MCF 10A (cell line): ENCODE measurements at places on chromosomes 16 and 17. TPM values are rescaled to one million over a fixed set of nuclear protein-coding genes. Genes with fewer than 3 reads are reported as not detected.

Gene TBC1D3C
- total RNA-seq: 3.4 TPM in 1 of 2 replicates, not detected in the other

Gene PDIA2
- total RNA-seq: 0.56 TPM in 1 of 2 replicates, not detected in the other

Gene RHBDL3
- not detected in 2 replicates for total RNA-seq

Gene GAST
- not detected in 2 replicates for total RNA-seq

Gene TAT
- total RNA-seq: not detected in 2 replicates

Gene PTX4
- not detected in 2 replicates for total RNA-seq

Gene PIPOX
- not detected in 2 replicates for total RNA-seq

Gene TBC1D3L
- total RNA-seq: 11.3 and 13.9 TPM in 2 replicates

Gene CHST6
- 0.16 and 0.42 TPM in 2 replicates for total RNA-seq

Gene CD300A
- total RNA-seq: not detected in 2 replicates

Gene TBC1D16
- total RNA-seq: 21.1 and 26.5 TPM in 2 replicates

Gene GDPD3
- 0.49 and 1.5 TPM in 2 replicates for total RNA-seq

Gene TMC5
- total RNA-seq: 0.10 and 0.16 TPM in 2 replicates

Gene CDRT4
- 11.3 and 19.6 TPM in 2 replicates for total RNA-seq

Gene COPZ2
- 2.5 TPM in 1 of 2 replicates, not detected in the other for total RNA-seq

Gene CPNE7
- 86.8 and 92.4 TPM in 2 replicates for total RNA-seq

Gene C17orf78
- total RNA-seq: not detected in 2 replicates

Gene FBXW10B
- 3.4 and 5.3 TPM in 2 replicates for total RNA-seq

Gene FOXN1
- not detected in 2 replicates for total RNA-seq

Gene LYRM9
- total RNA-seq: 6.4 and 7.4 TPM in 2 replicates

Gene SLC43A2
- total RNA-seq: 3.1 and 5.6 TPM in 2 replicates

Gene SERPINF2
- total RNA-seq: 0.56 and 0.66 TPM in 2 replicates

Gene ABCC3
- 209 and 293 TPM in 2 replicates for total RNA-seq

Gene KRTAP9-4
- not detected in 2 replicates for total RNA-seq

Gene HSPB9
- not detected in 2 replicates for total RNA-seq
